ENCODE measurements at places on chromosomes 1 and 21. TPM values are rescaled to one million over a fixed set of nuclear protein-coding genes. Genes with fewer than 3 reads are reported as not detected.
A peak's percentile ranks its signal among the peaks of the same experiment; 100 is the strongest.

- no peak for DNase-seq
These were observed 14.7 kb upstream of the CAPN8 start for GRCh38 chr1:223680188-223680587.

DNA sequence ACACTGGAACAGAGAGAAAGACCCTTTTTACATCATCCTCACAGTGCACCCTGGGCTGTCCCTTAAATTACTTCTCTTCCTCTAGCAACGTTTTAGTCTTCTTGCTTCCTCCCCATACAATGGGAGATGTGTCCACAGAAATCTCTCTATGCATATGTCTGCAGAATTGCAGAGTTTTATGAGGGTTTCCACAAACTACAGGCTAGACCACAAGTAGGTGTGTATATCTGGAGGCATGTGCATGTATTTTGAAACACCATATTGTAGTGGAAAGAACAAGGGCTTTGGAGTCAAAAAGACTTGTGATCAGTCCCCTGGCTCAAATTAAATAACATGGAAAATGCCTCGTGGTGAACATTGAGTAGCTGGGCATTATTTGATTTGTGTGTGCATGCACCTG lies 121.3 kb upstream of the IPO9 start:
- no peak for DNase-seq

The VAV3 gene
- 4.5 TPM for polyA plus RNA-seq

GRCh38 chr1:80962564-80962963 lies 838.2 kb upstream of the ADGRL2 start:
- no peak for DNase-seq

DNA sequence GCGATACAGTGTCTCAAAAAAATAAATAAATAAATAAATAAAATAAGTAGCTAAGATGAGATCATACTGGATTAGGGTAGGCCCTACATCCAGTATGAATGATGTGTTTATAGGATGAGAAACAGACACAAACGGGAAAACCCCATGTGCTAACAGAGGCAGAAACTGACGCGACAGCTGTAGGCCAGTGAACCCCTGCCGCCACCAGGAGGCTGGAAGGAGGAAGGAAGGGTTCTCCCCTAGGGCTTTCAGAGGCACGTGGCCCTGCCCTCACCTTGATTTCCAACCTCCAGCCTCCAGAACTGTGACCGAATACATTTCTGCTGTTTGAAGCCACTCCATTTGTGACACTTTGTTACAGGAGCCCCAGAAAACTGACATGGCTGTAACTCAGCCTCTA lies 38.5 kb downstream of the CHD5 start:
- DNase-seq = no peak

DNA sequence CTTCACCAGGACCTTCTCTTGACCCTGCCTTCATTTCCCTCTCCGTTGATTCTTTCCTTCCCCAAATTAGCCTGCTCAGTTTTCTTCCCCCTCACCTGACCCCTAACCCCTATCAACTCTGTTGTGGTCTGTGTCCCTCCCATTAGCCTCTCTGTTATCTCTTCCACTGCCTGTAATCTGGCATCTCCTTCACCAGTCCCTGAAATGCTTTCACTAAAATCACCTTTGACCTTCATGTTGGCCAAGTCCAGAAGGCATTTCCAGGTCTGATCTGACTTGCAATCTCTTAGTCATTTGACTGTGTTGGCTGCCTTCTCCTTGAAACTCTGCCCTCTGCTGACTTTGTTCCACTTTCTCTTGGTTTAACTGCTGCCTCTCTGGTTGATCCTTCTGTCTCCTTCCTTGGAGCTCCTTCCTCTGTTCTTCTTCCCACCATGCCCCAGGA lies 28.2 kb downstream of the ATP8B2 start:
- DNase-seq = no peak

DNA sequence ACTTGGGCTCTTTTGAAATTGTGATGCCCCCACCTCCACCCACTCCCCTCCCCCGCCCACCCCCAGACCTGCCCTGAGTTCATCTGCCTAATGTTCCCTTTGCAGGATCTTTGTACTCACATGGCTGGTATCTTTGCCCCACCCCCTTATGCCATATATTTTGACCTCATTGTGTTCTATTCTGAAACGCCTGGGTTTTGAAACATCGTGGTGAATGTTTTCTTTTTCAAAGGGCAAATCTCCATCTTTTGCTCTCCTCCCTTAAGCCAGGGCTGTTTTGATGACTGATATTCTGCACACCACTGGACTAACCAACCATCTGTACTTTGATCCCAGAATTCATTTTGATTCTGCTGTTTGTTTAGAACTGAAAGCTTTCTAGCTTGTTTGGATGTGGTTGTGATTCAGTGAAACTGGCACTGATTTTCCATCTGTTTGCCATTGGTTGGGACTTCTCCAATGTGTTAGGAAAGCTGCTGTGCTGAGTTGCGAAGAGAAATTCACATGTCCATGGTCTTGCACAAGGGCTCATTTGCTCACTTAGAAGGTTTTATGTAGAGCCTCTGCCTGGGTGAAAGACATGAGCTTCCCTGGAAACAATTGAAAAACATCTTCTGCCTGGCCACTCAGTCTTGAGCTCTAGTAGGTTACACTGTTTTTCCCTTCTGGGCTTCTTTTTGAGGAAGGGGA lies 16.5 kb downstream of the SMAP2 start:
- DNase-seq = no peak

- no peak for DNase-seq
These were observed 17.1 kb upstream of the PINK1 start for GRCh38 chr1:20615946-20616846.

- DNase-seq = no peak
These were observed 32.8 kb upstream of the PTPRC start for GRCh38 chr1:198606020-198606438.

DNA sequence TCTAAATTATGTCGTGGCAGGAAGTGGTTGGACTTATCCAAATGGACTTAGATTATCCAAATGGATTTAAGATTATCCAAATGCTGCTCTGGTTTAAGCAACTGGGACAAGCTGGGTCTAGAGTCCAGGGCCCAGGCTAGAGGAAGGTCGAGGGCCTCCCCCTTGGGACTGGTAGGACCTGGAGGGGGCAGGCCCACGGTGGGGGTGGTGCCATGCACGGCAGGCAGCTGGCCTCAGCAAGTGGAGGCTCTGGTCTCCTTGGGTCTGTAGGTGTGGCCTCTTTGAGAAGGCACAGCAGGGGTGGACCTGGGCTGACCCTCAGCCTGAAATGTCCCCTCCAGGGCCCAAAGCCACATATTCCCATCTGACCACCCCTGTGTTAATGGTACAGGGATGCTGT lies 29.8 kb downstream of the PADI6 start:
- no peak for DNase-seq

- DNase-seq = no peak
These were observed 9.8 kb downstream of the MTARC1 start for GRCh38 chr1:220796530-220796929.

The NTMT2 gene
- 10.6 TPM for polyA plus RNA-seq

GRCh38 chr1:227424159-227424680 lies 105.9 kb upstream of the CDC42BPA start:
- no peak for DNase-seq

- DNase-seq = no peak
These were observed 15.5 kb upstream of the NMNAT2 start for GRCh38 chr1:183433703-183434102.

- DNase-seq = peak; percentile 2
These were observed 194.2 kb downstream of the LRRIQ3 start for GRCh38 chr1:74003806-74004205.

DNA sequence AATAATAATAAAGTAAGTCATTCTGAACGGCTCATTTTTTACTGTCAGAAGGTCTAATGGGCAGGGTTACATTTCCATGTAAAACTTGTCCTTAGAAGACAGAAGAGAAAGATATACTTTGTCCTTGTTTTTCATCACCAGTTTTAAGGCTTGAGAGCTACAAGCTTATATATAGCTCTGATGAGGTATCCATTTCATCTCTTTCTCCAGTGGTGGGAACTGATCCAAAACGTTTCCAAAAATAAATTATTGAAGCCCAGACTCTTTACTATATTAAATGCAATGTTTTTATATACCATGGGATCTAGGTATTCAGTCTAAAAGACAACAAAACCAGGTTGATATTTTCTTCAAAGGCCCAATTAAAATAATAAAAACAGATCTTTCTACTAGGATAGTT lies 8.7 kb downstream of the B3GALNT2 start:
- DNase-seq = no peak

The COA6 gene
- polyA plus RNA-seq = 25.7 TPM

DNA sequence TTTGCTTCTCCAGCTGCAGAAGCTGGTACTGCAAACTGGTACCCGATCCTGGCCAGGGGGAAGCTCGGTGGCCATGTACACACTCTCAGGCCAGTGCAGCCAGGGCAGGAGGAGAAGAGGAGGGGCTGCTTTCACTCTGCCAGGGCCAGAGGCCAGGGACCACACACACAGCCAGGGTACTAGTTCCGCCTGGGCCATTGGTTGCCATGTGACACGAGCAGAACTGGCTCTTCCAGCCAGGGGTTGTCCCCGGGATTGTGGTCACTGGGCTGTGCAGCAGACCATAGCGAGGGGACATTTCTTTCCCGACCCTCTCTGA lies 3.7 kb upstream of the SHISAL2A start:
- no peak for DNase-seq

DNA sequence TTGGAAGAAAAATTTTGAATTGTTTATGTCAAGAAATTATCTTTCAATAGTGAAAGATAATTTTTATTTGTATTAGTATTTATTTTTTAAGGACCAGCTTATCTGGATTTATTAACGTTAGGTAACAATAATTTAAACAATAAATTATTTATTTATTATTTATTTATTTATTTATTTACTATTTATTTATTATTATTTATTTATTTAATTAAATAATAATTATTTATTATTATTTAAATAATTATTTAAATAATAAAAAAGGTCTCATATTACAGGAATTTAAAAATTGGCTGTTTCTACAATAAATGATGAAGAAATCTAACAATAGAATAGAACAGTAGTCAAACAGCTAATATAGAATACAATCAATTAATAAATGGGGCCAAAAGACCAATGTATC lies 618.7 kb upstream of the BRINP3 start:
- no peak for DNase-seq

DNA sequence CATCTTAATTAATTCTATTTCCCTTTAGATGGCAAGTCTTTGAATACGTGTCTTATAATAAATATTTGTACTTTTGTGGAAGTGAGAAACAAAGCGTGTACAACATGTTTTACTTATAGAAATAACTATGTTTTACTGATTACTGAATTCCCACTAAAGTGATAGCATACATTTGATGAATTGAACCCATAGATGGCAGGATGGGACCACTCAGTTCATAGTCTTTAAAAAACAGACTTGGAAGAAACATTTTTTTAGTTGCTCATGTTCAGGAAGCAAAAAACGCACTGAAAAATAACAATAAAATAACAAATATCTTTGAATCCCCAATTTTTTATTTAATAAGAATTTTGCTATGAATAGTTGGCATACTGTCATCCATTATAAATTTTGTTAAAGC lies 507.1 kb upstream of the ZRANB2 start:
- DNase-seq = no peak

DNA sequence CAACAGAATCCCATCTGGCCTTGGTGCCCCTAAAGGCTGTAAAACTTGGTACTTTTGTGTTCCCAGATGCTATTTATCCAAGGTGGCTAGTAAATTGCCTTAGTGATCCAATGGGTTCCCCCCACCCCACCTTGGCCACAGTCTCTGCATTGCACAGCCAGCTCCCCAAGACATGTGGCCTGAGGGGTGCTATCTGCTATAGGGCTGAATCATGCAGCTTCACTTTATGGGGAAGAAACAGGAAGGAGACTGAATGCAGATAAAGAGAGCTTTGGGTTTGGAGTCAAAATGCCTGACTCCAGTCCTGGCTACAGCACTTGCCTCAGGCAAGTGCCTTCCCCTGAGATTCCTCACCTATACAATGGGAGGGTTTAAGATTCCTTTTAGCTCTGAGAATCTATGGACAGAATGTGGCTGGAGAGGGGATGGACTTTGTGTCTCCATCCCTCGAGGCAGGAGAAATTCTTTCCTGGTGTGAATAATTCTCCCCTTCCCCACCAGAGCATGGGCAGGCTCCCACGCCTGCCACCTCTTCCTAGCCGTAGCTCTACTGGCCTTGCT lies 6.5 kb downstream of the RHEX start:
- DNase-seq = no peak

GRCh38 chr1:47680815-47681475 lies 243.1 kb downstream of the FOXD2 start:
- no peak for DNase-seq

The PRDX6 gene
- 561 TPM for polyA plus RNA-seq

The SERTAD4 gene
- 2.7 TPM for polyA plus RNA-seq

DNA sequence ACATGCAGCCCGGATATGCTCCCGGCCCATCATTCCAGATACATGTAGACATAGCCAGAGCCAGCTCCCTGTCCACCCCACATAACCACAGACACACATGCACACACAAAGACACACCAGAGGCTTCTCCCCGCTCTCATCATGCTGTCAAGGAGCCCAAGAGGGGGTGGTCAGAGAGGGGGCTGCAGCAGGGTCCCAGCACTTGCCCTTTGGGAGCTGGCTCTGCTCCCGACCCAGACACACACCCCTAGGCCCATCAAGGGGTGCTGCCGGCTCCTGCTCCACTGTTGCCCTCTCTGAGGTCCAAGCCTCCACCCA lies 2.6 kb downstream of the PTAFR start:
- no peak for DNase-seq

GRCh38 chr1:205074084-205074483 lies 10.2 kb downstream of the TMEM81 start:
- no peak for DNase-seq

DNA sequence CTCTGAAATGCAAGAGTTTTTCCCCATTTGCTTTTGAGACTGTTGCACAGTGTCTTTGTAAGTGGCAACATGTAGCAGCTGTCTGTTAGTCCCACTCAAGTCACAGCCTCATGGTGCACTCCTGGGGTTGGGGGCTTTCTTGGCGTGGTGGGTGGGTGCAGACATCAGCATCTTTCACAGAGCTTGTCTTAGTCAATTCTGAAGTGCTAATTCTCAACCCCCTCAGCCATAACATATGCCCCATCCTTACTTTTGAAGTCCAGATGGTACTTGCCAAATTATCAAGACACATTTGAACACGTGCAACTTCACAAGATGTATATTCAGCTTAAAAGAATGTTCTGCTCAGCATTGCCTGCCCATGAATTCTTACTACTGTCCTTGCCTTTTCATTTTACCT lies 87.1 kb downstream of the VCAM1 start:
- DNase-seq = no peak

DNA sequence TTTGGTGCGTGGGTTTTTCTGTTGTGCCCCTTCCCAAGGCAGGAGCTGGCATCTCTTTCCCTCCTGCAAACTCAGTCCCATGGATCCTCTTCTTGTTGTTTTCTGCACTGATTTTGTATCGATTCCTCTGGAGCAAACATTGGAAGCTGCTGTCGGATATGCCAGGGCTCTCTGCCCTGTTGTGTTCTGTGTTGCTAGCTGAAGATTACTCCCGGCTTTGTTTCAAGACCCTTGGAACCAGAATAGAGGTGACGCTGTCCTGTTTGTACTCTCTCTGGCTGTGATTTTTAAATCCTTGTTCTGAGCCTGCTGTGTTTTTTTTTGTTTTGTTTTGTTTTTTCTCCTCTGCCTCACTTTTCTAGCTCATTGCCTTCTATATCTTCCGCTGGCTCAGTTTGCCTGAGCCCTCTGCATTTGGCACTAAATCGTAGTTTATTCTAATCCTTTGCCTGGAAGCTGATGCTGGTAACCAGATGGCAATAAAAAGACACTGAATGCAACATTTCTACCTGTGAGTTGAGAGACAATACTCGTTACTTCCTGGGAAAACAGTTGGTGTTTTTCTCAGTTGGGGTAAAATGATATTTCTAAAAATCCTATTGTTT lies 67.0 kb downstream of the BACH1 start:
- DNase-seq = no peak

The PLEKHO1 gene
- 102 TPM for polyA plus RNA-seq
